ENCODE measurements at places on chromosomes 2 and 18. TPM values are rescaled to one million over a fixed set of nuclear protein-coding genes. Genes with fewer than 3 reads are reported as not detected.

HOXD10 gene
- total RNA-seq: 4.8 TPM

CHRNG gene
- not detected for total RNA-seq

COL6A3 gene
- total RNA-seq: 0.24 TPM

GPR45 gene
- not detected for total RNA-seq

PDE11A gene
- 0.43 TPM for total RNA-seq

LYPD6B gene
- not detected for total RNA-seq

HRH4 gene
- total RNA-seq: not detected

NEU2 gene
- not detected for total RNA-seq

RASGRP3 gene
- total RNA-seq: 0.98 TPM

HTR2B gene
- 0.03 TPM for total RNA-seq

TUBA4B gene
- total RNA-seq: 0.10 TPM

NDC80 gene
- total RNA-seq: 10.9 TPM

SLC8A1 gene
- 0.20 TPM for total RNA-seq

OBSL1 gene
- total RNA-seq: 18.7 TPM

NR4A2 gene
- 2.0 TPM for total RNA-seq

FNDC4 gene
- 4.5 TPM for total RNA-seq

CCDC121 gene
- total RNA-seq: 3.4 TPM

POTEC gene
- total RNA-seq: not detected

CENPO gene
- 46.9 TPM for total RNA-seq

KCNIP3 gene
- 2.3 TPM for total RNA-seq

CRYBA2 gene
- total RNA-seq: 0.25 TPM

DLX1 gene
- total RNA-seq: 2.7 TPM

SH3BP4 gene
- total RNA-seq: 38.9 TPM

PKP4 gene
- 24.3 TPM for total RNA-seq

STAM2 gene
- 7.5 TPM for total RNA-seq

FRZB gene
- total RNA-seq: 0.13 TPM

INSIG2 gene
- 11.9 TPM for total RNA-seq

NEUROD1 gene
- not detected for total RNA-seq

CNTNAP5 gene
- total RNA-seq: not detected

MREG gene
- 4.0 TPM for total RNA-seq

PROC gene
- 5.5 TPM for total RNA-seq

RIT2 gene
- total RNA-seq: not detected

NIF3L1 gene
- total RNA-seq: 34.2 TPM

SERPINB11 gene
- 0.03 TPM for total RNA-seq

ACTR3 gene
- 234 TPM for total RNA-seq

ZNF2 gene
- total RNA-seq: 3.0 TPM

ZNF385B gene
- 0.10 TPM for total RNA-seq

NBEAL1 gene
- 4.0 TPM for total RNA-seq

ANKRD44 gene
- total RNA-seq: 1.4 TPM

SNRPD1 gene
- 166 TPM for total RNA-seq

ANKMY1 gene
- 9.9 TPM for total RNA-seq

HMSD gene
- not detected for total RNA-seq

MAL gene
- 0.26 TPM for total RNA-seq

ZNF804A gene
- total RNA-seq: not detected

SP140 gene
- total RNA-seq: not detected

LIMS4 gene
- 0.60 TPM for total RNA-seq

BOLL gene
- total RNA-seq: not detected

MYO5B gene
- 8.0 TPM for total RNA-seq

CDH2 gene
- total RNA-seq: 42.7 TPM

SOCS6 gene
- 28.4 TPM for total RNA-seq

G6PC2 gene
- not detected for total RNA-seq
